Caudate nucleus (tissue), 63 donors: ENCODE measurements at places on chromosomes 12 and 14.

DNA sequence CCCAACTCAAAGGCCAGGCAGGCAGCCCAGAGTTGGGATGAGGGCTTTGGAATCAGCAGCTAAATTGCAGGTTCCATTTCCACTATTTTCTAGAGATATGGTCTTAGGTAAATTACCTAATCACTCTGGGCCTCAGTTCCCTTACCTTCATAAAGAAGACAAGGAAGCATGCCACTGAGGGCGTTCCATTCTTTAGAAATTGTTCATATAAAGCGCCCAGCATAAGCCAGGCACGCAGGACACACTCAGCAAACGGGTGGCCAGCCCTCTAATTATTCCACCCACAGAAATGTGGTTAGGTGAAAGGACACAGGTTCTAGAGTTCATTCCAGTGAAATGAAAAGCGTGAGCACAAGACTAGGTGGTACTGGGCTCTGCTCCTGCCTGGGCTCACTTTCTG, 87.9 kb upstream of the BCL11B start:
- no peak for DNase-seq

GRCh38 chr12:34399631-34400410, 377.5 kb downstream of the ALG10 start:
- no peak for DNase-seq

GRCh38 chr12:46832130-46832704, 6.4 kb upstream of the SLC38A4 start:
- DNase-seq: no peak

GRCh38 chr12:13437541-13437940, 241.0 kb downstream of the EMP1 start:
- DNase-seq: no peak

DNA sequence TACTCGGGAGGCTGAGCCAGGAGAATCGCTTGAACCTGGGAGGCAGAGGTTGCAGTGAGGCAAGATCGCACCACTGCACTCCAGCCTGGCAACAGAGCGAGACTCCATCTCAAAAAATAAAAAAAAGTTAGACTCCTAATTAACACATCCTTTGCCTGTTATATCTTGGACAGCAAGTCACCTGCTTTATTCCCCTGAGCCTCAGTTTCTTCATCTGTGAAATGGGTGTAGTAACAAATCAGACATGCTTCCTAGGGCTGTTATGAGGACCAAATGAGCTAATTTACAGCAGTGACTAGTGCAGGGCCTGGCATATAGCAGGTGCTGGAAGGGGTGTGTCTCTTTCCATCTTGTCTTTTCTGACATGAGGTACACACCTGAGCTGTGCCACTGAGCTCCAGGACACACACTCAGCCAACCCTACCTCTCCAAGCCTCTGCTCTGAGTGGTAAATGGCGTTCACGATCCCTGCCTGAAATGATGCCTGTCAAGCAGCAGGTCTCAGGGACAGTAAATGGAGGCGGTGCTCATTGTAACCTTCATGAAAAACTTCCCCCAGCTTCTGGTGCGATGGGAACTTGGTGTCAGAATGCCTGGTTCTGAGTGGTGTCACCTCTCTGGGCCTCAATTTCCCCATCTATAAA, 31.7 kb downstream of the FOXN4 start:
- no peak for DNase-seq
